ENCODE measurements at places on chromosomes 2 and 18. TPM values are rescaled to one million over a fixed set of nuclear protein-coding genes. Genes with fewer than 3 reads are reported as not detected.
A peak's percentile ranks its signal among the peaks of the same experiment; 100 is the strongest.

DNA sequence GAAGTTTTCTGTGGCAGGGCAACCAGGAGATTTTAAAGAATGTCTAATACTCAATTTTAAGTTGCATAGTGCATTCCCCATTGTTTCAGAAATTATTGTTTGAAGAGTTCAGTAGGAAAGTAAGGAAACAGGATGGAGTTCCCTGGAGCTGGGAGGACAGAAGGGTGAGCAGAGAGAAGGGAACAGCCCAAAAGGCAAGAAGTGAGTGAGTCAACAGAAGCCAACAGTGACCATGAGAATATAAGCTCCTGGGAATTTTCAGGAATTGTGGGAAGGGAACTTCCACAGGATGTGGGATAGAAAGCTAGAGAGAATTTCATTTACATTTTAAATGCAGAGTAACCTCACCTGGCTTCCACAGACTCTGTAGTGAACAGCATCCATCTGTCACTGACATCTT lies 268.1 kb upstream of the ATP5MC3 start:
- DNase-seq: no peak

- DNase-seq: no peak
These were observed 225.2 kb downstream of the SLC4A3 start for GRCh38 chr2:219852626-219853025.

- peak; percentile 71 for DNase-seq
These were observed 106.7 kb downstream of the DTNB start for GRCh38 chr2:25566694-25567093.

DNA sequence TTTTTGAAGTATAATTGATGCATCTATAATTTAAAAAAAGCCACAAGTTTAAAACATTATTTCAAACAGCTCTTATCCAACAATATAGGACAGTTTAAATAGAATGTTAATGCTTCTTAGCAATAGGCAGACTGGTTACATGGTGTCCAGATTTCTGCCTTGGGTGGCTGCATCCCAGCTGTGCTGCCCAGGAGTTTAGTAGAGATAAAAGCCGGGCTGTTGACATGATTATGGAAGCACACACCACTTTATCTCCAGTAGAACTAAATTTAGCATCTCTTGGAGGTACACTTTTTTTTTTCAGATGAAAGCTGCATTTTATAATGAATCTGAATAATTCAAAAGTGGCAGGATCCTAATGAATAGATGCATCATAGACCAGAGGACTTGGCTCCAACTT lies 309.7 kb downstream of the PLCL1 start:
- peak; percentile 27 for DNase-seq

- DNase-seq: no peak
These were observed 2.0 kb upstream of the GAD1 start for GRCh38 chr2:170814533-170815230.

SCN7A gene
- total RNA-seq: 0.42 TPM

All from cardiac muscle cell (in vitro differentiated cells and primary cell).